HFFc6 (cell line): ENCODE measurements at places on chromosomes 3 and 15. TPM values are rescaled to one million over a fixed set of nuclear protein-coding genes. Genes with fewer than 3 reads are reported as not detected.

DNA sequence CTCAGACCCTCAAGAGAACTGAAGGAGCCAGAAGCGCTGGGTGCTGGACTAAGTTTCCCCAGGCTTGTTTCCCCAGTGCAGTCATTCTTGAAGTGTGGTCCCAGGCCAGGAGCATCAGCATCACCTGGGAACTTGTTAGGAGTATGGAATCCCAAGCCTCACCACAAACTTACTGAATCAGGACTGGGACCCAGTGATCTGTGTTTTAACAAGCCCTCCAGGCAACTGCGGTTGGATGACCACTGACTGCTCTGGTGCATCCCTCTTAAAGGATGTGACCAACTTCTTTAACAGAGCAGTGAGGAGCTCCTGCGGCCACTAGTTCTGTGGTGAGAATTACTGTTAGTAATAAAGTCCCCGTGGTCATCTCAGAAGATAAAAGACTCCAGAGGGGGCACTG lies 62.4 kb upstream of the DAZL start:
- DNase-seq, result no peak

Gene TUSC7
- not detected in 3 replicates for total RNA-seq

DNA sequence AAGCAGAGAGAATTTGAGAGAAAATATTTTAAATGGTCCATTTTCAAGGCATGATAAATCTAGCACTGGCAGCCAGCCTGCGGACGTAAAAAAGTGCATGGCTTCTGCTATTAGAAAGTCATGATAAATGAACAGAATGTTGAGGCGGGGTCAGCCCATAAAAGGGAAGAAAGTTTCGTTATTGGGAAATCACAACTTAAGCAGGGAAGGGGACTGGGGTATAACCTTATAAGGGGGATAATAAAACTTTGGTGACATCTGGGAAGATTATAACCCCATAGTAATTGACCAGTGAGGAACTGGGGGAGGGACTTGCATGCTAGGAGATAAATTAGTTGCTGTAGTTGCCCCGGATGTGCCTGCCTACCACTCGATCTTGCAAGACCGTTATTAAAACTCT lies 88.4 kb upstream of the PLSCR4 start:
- DNase-seq, result no peak

Gene SLC7A14
- total RNA-seq, result 0.10 to 0.44 TPM (median 0.34 TPM) in 3 replicates

GRCh38 chr15:60536314-60536713 lies 57.4 kb upstream of the ICE2 start:
- no peak for DNase-seq

Gene SHF
- 1.7 to 5.3 TPM (median 2.1 TPM) in 3 replicates for total RNA-seq

GRCh38 chr3:183134844-183135243 lies 27.7 kb downstream of the LAMP3 start:
- no peak for DNase-seq

- peak; percentile 23 for DNase-seq
These were observed at the start of gene RARRES1 for GRCh38 chr3:158731938-158732855. Gene RARRES1 (minus strand): TSS chr3:158732457. CDS start chr3:158732415, 42 bp downstream.

Gene FOXB1
- total RNA-seq, result not detected in 3 replicates

DNA sequence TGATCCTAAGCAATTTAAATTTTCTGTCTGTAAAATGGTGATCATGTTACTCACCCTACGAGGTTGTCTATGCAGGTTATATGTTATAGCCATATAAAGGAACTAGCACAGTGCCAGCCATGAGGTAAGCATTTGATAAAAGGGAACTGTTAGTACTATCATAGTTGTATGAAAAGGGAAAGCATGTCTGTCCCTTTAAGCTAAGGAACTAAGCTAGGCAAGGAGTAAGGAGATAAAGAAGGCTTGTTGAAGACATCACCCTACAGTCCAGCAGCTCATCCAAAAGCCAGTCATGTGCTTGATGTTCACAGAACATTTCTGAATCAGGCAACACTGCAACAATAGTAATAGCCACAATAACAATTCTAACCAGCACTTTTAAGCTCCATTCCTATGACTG lies 243.9 kb downstream of the ZBTB20 start:
- no peak for DNase-seq

DNA sequence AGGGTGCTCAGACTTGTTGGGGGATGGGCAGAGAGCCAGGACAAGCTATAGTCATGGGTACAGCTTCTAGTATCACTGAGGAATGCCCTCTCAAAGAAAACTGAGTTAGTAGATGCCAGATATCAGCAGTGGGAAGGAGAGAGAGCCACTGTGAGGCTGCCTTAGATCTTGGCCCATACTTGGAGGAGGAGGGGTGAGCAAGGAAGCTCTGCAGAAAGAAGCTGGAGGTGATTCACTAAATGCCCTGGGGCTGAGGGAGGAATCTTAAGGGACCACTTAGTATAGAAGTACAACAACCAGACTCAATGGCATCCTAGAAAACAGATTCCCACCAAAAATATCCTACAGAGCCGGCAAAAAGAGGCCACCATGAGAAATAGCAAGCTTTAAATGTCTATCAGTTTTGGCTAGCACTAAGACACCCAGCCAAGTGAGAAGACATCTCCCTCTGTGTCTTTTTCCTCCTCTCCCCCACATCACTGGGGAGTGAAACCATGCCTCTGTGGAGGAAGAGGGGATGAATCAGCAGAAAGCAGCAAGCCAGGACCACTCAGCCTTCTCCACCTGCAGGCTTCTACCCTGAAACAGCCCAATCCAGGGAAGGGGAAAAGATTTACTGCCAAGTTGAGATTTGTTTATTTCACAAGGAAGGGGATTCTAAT lies 282.5 kb upstream of the STT3B start:
- DNase-seq, result peak; percentile 76

Gene SLC28A2
- total RNA-seq, result not detected in 3 replicates

DNA sequence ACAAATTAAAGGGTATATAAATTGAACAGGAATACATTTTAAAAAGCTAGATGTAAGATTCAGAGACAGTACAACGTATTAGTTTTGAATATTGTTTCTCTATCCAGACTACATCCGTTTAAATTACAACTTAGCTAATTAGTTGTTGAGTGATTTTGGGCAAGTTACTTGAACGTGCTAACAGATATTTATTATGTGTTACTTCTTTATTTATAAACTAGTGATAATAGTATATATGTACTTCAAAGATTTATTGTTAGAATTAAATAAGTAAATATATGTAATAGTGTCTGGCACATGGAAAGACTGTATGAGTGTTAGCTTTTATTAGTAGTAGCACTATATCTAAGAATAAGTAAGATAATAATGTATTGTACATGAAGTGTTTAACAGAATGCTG lies 92.0 kb upstream of the GBE1 start:
- no peak for DNase-seq

Gene SI
- total RNA-seq, result not detected in 3 replicates

GRCh38 chr3:166498446-166498845 lies 661.2 kb upstream of the BCHE start:
- no peak for DNase-seq

Gene CRABP1
- total RNA-seq, result not detected in 3 replicates

DNA sequence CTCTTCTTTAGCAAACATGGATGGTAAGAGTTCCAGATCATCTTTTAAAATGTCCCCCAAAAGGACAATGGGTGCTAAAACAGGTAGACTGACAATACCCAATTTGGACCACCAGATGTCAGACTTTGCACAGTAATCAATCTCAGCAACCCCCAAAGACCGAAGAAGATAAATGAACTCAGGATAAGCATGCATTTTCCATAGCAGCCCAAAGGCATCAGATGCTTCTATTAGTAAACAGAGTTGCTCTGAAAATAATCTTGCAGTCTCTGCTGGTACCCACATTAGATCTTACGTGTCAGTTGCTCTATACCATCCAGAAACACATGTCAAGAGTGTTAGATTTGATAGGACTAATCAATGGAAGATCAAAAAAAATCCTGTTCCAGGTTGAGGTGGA lies 20.6 kb downstream of the MYH15 start:
- DNase-seq, result peak; percentile 28

DNA sequence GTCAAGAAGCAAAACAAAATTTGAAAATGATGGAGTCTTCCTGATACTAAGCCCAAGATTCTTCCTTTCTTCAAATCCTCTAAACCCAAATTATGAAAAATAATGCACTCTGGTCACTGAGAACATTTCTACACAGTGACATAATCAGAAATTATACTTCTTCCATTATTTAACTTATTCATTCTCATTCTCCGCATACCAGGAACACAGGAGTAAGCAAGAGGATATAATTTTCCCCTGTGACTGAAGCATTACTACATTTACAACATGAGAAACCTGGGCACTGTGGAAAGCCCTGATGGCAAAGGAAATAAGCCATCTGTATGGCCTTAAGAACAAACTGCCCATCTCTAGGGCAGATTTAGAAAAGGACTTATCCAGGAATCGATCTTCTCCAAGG lies 47.0 kb downstream of the EXD1 start:
- DNase-seq, result peak; percentile 25

- DNase-seq, result no peak
These were observed 73.1 kb downstream of the RORA start for GRCh38 chr15:61155741-61156700.
